NCI-H1092 treated with DMSO at 0.1 percent for 48 hours (cell line): ENCODE measurements at places on chromosomes 12 and 14.
A peak's percentile ranks its signal among the peaks of the same experiment; 100 is the strongest.

DNA sequence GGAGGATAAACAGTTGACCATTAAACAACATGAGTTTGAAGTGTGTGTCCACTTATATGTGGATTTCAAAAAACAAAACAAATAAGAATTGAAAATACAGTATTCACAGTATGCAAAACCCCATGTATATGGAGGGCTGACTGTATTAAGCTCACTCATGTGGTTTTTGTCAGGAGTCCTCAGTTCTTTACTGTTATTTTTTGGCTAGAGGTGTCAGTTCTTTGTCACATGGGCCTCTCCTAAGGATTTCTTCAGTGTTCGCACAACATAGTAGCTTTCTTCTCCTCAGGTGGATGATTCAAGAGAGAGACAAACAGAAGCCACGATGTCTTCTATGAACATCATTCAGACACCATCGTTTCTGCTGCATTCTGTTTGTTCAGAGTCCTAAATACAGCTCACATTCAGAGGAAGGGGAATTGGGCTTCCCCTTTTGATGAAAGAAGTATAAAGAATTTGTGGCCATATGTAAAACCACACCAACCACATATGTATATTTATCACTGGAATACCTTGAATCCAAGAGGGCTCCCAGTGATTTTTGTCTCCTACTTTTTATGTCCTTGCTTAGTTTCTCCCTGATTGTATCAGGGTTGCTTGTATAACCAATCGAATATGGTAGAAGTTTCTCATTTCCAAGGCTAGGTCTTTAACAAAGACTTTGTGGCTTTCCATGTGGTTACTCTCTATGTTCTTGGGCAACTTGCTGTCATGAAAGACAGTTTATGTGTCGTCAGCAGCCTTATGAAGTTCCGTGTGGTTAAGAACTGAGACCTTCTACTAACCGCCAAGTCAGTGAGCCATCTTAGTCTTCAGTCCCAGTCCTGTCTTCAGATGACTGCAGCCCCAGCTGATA lies 18.9 kb downstream of the MNAT1 start:
- DNase-seq = no peak

DNA sequence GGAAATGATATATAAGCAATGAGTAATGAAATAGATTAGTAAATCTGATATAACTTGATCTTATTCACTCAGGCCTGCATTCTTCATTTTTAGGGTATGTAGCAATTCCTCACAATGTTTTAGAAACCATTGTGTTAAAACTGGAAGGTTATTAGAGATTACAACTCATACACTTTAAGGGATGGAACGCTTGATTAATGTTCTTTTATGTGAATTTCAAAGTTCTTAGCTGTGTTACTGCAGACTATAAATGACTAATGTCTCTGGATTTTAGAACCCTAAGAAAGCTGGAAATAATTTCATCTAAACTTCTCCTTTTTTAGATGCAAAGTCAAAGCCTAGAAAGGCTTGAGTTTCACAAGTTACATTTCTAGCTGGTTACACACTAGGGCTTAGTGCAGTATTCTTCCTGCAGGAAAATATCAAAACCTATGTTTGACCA lies 148.2 kb upstream of the CLEC14A start:
- no peak for DNase-seq

GRCh38 chr12:106871477-106871876 lies 84.2 kb upstream of the TMEM263 start:
- DNase-seq = no peak

- no peak for DNase-seq
Observed at GRCh38 chr14:75959031-75959430, 22.8 kb downstream of the TGFB3 start.

DNA sequence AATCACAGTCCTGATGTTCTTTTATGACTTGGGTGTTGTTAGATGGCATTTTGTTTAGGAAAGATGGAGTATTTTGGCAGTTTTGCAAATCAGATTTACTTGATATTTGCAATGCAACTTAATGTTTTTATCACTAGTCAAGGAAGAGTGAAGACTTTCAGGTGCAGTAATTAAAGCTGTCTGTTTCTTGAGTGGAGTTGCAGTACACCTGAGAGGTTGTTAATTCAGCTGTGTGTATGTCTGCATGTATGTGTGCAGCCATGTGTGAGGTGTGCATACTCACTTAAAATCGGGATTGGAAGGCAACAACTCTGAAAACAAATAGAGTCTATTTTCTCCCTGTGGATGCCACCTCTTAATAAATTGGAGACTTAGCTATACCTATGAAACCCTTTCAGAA lies 94.5 kb downstream of the RMST start:
- peak; percentile 15 for DNase-seq

- peak; percentile 30 for DNase-seq
Observed at GRCh38 chr12:40946612-40947194, 241.4 kb upstream of the PDZRN4 start.
